GM12864 (cell line): ENCODE measurements at places on chromosomes 7 and 10.

GRCh38 chr10:132103116-132103910 lies 37.6 kb downstream of the JAKMIP3 start:
- DNase-seq, result no peak

- DNase-seq, result no peak
These were observed 226.5 kb upstream of the PITRM1 start for GRCh38 chr10:3398825-3399646.

- DNase-seq, result peak; percentile 35
These were observed 148.8 kb downstream of the HECW1 start for GRCh38 chr7:43260980-43261878.

DNA sequence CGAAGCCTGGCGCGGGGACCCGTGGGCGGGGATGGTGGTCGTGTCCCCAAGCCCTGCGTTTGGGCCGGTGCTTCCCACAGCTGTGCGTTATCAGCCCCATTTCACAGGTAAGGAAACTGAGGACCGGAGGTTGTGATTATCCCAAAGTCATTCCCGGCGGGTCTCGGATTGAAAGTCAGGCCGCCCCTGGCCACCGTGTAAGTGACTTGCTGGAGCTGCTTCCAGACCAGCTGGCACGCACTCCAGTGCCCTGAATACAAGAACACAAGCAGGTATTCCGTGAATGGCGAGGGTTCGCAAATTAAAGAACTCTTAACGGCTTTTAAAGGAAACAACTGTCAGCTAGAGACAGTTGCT lies 675 bp upstream of the ATE1 start:
- DNase-seq, result no peak
